ENCODE measurements at places on chromosomes 7 and 10.

DNA sequence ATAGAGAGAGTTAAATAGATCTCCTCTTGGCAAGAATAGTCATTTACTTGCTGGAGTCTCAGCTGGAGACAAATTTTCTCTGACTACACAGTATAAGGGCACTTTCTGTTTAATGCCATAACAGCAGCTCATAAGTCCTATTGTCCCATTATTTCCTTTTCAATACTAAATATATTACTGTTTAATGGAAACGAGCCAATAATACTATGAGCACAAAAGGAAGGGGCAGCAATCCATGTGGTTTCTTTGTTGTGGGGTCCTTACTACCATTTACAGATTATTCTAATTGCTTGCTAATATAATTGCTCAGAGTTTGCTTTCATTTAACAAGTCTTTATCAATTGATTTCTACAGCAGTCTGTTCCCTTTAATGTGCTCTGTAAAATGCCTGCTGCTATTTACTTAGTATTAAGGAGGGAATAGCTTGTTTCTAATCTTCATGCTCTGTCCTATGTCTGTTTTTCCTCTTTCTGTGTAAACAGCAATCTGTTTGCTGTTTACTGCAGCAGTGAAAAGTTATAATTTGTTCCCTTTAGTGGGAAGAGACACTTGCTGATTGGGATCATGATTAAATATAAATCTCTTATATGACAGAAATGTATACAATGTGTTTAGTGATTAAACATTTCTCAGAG is 296.2 kb upstream of the SMIM30 start:
- no peak for DNase-seq

DNA sequence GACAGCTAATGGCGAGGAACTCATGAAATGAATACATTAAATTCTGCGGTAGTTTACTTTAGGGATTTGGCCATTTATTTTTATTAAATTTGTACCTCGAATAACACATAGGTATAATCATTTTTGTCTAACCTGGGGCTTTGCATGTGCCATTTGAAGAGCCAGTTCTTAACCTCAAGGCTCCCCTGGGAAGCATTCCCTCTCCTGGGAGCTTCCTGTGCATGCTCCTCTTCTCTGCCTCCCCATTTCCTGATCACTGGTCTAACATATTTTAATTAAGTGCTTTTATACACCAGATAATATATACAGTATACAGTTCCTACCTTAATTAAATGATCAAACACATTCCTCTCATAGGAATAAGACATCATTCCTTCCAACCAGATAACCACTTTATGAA is 183.9 kb upstream of the FZD1 start:
- DNase-seq = no peak

DNA sequence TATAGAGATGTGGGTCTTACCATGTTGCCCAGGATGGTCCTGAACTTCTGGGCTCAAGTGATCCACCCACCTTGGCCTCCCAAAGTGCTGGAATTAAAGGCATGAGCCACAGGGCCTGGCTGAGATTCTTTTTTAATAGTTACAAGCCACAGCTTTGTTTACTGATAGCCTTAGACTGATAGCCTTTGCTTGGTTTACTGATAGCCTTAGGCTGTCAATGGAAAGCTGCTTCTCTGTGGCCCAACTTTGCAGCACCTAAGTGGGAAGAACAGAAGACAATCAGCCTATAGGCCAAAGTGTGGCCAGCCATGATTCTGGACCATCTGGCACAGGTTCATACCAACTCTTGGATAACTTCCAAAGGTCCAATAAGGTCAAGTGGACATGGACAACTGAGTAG is 24.1 kb upstream of the CDCA7L start:
- no peak for DNase-seq

- DNase-seq = no peak
These were observed 398.5 kb downstream of the REEP3 start for GRCh38 chr10:63919575-63920279.

DNA sequence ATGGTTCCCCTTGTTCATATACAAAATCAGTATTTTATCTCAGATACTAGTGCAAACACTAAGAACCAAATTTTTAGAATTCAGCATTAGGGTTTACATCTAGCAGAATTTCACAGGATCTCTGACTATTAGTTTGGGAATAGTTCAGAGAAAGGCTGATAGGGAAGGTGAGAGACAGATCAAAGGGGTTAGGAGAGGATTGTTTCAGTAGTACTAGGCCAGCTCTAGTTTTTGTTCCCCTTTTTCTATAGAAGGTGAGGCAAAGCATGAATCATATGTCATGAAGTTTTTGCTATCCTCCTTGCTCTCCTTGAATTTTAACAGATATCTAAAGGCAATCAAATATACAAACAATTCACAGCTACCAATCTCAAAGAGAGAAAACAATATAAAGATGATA is 26.1 kb upstream of the CTNNA3 start:
- DNase-seq = no peak

DNA sequence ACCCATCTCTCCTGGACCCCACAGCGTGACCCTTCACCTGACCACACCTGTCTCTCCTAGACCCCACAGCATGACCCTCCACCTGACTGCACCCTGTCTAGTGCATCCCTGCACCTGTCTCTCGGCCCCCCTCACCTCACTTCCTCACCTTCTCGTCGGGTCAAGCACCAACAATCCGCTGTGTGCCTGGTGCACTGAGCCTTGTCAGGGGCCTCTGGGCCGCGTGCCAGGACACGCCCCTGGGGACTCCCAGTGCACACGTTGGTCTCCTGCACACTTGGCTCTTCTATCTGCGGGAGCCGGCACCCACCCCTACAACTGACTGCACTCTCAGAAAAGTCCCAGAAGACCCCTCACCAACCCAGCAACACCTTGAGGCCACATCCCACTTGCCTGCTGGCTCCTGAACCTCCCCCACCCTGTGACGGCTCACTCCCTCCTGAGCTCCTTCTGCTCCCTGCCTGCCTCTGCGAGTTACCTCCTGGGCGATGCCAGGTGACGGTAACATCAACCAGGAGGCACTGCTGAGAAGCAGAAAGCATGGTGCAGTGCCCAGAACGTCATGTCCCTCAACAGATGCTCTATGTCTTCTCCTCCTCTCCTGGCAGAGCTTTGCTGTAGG is 147.6 kb downstream of the DIP2C start:
- DNase-seq = no peak

DNA sequence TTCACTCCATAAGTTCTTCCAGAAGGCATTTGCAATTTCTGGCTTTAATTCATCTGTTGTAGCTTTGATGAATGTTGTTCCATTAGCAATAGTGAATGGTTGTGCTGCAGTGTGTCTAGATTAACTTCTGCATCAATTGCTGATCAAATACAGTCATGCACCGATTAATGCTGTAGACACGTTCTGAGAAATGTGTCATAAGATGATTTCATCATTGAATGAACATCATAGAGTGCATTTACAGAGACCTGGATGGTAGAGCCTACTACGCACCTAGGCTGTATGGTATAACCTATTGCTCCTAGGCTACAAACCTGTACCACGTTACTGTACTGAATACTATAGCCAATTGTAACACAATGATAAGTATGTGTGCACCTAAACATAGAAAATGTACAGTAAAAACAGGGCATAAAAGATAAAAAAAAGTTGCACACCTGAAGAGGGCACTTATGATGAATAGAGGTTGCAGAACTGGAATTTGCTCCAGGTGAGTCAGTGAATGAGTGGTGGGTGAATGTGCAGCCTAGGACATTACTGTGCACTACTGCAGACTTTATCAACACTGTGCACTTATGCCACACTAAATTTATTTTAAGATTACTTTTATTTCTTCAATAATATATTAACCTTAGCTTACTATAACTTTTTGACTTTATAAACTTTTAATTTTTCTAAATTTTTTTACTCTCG is 170.7 kb downstream of the HERPUD2 start:
- DNase-seq = no peak

GRCh38 chr7:158527495-158527894 is 60.1 kb downstream of the PTPRN2 start:
- DNase-seq = no peak
